ENCODE measurements at places on chromosomes 1 and 21.

- DNase-seq: peak; percentile 52
Measured at GRCh38 chr1:18948048-18948912, 8.2 kb downstream of the IFFO2 start.

GRCh38 chr1:151334822-151335221, 7.6 kb upstream of the PI4KB start:
- DNase-seq: no peak

GRCh38 chr1:55212349-55213150, 2.6 kb downstream of the USP24 start:
- DNase-seq: no peak

DNA sequence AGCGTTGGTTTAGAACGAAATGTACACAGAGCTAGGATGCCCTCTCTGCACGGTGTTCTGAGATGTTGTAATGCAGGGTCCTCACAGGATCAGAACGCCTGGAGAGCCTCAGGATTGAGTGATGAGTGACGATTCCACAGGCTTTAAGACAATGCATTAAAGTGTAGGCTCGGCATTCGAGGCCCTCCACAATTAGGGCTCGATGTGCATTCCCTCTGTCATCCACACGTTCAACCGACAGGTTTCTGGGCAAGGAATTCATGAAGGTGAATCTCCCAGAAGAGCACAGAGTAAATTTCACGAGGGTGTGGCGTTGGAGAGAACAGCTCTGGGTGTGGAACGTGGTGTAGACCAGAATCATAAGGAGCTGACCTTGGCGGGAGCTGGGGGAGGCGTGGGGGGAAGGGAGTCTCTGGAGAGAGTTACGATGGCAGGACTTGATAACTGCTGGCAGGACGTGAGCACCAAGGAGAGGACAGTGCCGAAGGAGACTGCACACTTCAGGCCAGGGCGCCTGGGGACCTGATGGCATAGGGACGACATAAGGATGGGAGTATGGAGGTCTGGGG, 51.0 kb upstream of the EFHD2 start:
- no peak for DNase-seq

DNA sequence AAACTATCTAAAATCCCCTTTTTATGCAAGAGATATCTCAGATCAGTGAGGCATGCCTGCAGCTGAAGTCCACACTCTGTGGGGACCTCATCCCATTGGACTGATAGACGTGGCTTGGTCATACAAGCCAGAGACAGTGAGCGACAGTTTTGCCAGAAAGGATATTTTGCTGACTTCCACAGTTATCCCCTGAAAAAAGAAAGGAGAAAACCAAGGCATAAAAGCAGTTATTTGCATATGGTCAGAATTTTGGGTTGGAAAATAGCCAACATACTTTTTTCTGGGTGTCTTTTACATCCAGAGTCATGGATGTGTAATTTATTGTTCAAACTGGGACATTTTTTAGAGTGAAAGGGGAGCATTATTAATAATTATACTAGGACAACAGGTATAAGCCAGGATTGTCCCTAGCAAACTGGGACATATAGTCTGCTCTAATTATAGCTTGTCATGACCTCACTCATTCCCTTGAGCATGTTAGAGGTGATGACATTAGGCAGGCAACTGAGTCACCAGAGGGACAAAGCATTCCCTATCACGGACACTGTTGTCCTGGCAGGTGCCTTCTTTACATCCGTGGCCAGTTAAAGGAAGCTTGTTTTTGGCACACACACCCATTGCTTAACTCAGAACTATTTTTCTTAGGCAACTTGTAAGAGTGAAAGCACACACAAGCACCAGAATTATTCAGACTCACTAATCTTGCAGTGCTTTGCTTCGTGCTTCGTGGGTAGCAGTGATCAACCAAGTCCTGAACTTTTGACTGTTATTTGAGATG, 65.5 kb downstream of the PRRX1 start:
- DNase-seq: no peak

GRCh38 chr1:159860456-159860855, 2.0 kb downstream of the VSIG8 start:
- no peak for DNase-seq

DNA sequence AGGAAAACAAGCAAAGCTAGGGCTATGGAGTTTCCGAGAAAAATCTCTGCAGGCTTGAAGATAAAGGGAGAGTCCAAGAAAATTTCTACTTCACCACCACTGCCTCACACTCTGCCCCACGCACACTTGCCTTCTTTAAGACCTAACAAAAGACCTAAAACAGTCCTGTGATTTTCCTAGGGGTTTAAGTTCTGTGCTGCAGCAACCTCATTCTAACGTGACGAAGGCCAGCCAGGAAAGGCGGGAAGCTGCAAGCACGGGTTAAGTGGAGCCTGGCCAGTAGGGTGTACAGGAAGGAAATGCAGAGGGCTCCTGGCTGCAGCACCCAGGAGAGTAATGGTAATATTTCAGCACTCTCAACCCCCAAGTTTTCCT, 1.5 kb downstream of the SPATA6 start:
- no peak for DNase-seq

GRCh38 chr1:97505816-97506215, 415.0 kb downstream of the DPYD start:
- DNase-seq: no peak

DNA sequence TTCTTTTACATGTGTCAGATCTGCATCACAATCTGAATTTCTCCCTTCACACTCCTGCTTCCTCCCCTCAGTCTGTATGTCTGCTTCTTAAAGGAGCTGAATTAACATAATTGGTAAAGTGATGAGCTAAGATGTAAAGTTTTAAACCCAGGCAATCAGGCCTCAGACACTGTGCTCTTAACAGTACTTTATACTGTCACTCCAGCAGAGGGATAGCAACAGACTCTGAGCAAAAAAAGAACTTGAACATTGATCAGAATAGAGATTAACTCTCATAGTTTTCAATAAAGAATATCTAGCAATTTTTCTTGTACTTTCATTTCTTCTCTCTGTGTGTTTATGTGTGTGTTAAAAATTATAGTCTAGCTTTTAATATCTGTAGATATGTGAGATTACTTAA, 110.3 kb downstream of the DUSP10 start:
- DNase-seq: no peak

GRCh38 chr1:76939050-76939816, 72.0 kb downstream of the ST6GALNAC5 start:
- no peak for DNase-seq

GRCh38 chr1:167056529-167057231, 33.5 kb downstream of the GPA33 start:
- DNase-seq: no peak

DNA sequence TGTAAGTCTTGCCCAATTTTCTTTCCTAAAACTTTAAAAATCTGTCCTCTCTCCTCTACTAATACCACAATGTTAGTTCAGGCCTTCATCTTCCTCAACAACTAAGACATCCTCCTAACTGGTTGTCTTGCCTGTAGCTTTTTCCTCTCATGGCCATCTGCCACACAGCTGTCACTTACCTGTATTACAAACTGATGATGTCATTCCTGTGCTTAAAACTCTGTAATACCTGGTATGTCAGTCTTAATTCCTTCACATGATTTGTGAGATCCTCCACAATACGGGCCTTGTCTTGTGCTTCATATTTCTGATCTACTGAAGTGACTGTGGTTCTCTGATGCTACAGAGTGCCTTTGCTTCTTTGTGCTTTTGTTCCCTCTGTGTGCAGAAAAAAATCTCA, 9.8 kb downstream of the MRPS14 start:
- no peak for DNase-seq

DNA sequence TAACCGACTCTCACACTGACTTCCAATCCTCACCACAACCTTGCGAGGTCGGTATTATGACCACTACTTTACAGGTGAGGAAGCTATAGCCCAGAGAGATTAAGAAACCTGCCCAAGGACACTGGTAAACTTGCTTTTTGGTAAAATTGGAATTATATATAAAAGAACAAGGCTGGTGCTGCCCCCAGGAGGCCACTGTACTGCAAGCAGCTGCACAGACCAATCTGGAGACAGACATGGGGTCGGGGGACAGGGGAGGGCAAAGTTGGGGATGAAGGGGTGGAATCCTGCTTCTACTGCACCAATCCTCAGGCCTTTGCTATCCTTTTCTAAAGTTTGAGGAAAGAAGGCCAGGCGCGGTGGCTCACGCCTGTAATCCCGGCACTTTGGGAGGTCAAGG, 280.8 kb downstream of the SPATA17 start:
- no peak for DNase-seq

DNA sequence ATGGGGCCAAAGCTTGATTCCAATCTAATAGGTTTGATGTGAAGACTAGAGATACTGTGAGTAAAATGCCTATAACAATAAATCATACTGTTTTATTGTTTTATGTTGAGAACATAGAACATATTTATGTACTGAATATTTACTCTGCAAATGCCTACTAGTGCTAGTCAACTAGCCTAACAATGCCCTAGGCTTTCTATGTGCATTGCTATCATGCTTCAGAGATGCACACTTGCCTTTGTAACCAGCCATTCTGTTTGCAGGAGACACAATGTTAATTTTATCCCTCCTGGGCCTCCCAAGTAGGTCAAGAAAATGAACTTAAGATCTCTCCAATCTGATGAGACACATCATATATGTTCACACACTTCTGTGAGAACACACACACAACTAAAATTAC, 530.8 kb upstream of the BEND5 start:
- DNase-seq: no peak

DNA sequence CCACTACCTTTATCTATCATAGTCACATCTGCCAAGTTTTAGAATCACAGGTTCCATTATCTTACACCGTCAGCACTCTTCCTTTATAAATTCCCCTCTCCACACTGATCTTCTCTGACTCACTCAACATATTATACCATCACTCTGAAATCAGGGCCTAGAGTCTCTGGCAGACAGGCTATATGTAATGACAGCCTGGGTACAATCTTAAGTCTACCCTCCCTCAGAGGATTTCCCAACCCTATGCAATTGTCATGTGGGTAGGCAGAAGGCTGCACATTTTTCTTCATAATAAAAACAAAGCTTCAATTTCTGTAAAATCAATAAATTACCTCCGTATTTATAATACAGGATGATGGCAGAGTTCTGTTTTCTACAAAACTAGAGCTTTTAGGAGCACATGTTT, 138.0 kb downstream of the RERE start:
- DNase-seq: no peak

- no peak for DNase-seq
Measured at GRCh38 chr1:87106144-87106543, 191.7 kb downstream of the HS2ST1 start.

- no peak for DNase-seq
Measured at GRCh38 chr1:40797668-40798010, 14.1 kb downstream of the KCNQ4 start.

DNA sequence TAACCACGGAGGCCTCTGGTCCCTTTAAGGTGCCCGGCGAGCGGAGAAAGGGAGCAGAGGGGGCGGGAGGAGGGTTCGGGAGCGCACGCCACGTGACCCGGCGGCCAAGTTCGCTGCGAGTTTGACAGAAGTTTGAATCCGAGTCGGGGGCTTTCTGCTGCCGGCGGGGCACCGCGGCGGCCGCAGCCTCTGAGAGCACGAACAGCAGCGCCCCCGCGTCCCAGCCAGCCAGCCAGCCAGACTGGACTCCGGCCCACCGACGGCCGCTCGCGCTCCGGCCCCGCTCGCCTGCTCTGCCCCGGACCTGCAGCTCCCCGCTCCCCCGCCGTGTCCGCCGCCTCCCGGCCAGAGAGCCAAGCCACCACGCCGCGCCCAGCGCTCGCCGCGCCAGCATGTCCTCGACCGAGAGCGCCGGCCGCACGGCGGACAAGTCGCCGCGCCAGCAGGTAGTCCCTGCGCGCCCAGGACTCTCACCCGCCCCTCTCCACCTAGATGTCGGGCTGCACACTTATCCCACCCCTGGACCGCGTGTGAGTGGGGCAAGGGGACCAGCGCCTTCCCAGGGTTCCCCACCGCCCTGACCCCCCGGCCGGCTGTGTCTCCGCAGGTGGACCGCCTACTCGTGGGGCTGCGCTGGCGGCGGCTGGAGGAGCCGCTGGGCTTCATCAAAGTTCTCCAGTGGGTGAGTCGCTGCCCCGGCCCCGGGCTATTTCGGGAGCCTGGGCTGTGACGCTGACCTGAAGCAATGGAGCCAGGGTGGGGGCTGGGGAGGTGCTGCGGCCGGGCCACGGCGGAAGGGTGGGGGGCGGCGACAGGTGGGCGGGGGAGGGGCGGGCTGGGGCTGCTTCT, at the start of gene SYPL2:
Gene SYPL2 (plus strand): TSS at position 95 of the 849 bp plus-strand sequence. CDS start 298 bp downstream, at position 393.
- DNase-seq: no peak

DNA sequence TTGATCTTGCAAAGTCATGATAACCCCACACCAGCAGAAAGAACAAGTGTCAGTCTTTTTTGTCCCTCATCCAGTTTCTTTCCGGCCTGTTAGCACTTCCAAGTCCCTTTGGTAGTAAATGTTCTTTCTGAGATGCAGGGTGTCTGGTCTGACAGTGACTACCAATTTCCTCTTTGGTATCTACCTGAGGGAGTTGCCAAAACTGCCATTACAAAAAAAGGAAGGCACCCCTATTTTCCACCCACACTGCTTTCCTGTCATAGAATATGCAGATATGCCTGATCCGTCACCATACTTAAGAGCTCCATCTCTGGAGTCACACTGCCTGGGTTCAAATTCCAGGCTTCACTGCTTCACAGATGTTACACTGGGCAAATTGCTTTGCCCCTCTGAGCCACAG, 72.4 kb downstream of the ZNF281 start:
- no peak for DNase-seq

- no peak for DNase-seq
Measured at GRCh38 chr1:29478879-29479278, 242.6 kb downstream of the PTPRU start.

GRCh38 chr1:77652970-77653516, 29.4 kb downstream of the ZZZ3 start:
- DNase-seq: no peak

DNA sequence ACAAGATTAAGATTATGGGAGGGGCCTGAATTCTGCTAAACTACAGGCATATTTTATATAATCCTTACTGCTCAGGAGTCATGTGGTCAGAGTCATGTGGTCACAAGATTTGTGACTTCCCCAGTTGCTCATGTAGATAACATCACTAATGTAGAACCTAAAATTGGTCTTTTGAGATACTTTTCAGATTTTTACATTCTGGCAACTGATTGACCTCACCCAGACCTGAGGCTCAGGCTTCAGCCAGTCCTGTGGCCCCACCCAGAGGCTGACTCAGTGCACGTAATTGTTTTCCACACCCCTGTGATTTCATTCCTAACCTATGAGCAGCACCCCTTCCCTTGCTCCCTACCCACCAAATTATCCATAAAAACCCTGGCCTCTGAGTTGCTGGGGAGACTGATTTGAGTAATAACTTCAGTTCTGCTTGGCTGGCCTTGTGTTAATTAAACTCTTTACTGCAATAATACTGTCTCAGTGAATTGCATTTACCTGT, 41.7 kb upstream of the ZNF326 start:
- DNase-seq: no peak

- DNase-seq: no peak
Measured at GRCh38 chr1:195158091-195158490, 1450.1 kb downstream of the KCNT2 start.
